Aorta (tissue), 5 donors: ENCODE measurements at places on chromosomes 13 and 19. TPM values are rescaled to one million over a fixed set of nuclear protein-coding genes. Genes with fewer than 3 reads are reported as not detected.

GRCh38 chr13:73109288-73109899, 50.6 kb downstream of the KLF5 start:
- no peak for DNase-seq

SLC17A7 gene
- total RNA-seq: 4.7 TPM

CD70 gene
- total RNA-seq: not detected

BRSK1 gene
- total RNA-seq: 18.5 TPM
